ENCODE measurements at places on chromosomes 12 and 14.

DNA sequence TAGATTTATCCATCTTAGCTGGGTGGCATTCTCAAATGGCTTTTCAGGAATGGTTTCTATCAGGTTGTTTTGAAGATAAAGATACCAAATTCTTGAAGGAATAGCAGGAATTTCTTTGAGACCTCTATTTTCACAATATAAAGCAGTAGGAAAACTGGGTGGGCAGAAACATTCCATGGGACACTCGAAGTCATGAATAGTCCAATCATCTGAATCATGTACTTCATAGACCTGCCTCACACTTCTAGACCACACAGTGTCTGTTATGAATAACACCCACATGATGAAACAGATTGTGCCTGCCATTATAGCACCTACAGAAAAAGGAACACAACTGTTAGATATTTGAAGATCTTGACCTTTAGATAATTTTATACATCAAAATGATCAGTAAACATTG, 1.8 kb downstream of the KERA start:
- DNase-seq: no peak

- no peak for DNase-seq
These were observed 281.8 kb downstream of the KSR2 start for GRCh38 chr12:117686911-117687377.

DNA sequence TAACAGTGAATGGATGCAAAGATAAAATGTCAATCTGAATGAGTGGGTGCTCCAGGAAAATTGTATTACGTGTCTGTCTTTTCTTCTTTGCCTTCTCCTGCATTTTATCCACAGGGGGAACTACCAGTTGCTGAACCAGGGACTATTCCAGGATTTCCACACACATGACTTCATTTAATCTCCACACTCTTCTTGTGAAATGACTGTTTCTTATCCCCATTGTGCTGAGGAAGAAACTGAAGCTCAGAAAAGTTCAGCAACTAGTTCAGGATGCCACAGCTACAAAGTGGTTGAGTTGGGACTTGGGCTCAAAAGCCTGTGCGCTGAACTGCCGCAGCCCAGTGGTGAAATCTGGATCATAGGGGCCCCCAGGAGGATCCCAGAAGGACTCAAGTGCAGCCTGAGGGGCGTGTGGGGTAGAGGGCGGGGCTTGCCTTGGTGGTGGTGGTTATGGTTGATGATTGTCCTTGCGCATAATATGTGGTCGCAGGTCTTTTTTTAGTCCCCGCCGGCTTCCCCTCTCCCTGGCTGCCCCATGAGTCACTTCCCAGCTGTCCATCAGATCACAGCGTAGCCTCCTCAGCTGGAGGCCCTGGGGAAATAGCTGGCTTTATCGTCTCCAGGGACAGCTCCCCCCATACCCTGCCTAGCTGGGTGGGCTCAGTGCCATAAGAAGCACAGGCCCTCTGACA, 235.2 kb upstream of the CRY1 start:
- peak; percentile 94 for DNase-seq

GRCh38 chr12:26748741-26749431, 84.1 kb downstream of the ITPR2 start:
- DNase-seq: peak; percentile 38

DNA sequence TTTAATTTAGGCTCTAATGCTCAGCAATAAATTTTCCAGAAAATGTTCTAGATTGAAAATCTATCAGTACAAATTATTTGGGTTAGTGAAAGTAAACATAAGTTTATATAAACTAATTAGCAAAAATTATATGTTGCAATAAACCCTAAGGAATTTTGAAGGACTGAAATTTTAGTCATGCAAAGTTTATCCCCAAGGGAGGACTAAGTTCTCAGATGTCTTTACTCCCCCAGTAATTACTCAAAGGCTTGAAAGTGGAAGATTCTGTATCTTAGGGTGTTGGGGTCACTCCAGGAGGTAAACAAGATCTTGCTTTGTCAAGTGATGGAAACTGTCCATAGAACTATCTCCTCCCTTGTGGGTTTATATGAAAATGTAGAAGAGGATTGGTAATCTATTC, 183.7 kb downstream of the AKAP6 start:
- DNase-seq: no peak

- DNase-seq: no peak
These were observed 693.4 kb downstream of the VRK1 start for GRCh38 chr14:97490521-97491070.

DNA sequence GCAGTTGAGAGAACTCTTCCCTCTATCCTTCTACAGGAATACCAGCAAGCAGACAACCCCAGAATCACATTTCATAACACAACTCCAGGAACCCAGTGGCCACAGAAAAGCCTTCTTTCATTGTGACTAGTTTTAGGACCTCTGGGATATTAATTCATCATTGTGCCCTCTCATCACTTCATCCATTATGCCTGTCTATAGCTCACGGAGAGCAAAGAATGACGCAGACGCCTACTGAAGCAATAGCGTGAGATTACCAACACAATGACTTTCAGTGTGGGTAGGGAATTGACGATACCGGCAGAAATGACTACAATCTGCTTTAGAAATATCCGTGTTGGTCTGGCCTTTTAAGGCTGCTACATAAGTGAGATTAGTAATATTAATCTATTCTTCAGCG, 158.1 kb upstream of the FOXG1 start:
- DNase-seq: no peak

GRCh38 chr12:103583008-103583407, 4.1 kb upstream of the STAB2 start:
- DNase-seq: no peak

GRCh38 chr14:60757567-60758002, 23.0 kb downstream of the MNAT1 start:
- peak; percentile 50 for DNase-seq

GRCh38 chr14:39025810-39026627, 77.0 kb downstream of the SEC23A start:
- DNase-seq: peak; percentile 57

DNA sequence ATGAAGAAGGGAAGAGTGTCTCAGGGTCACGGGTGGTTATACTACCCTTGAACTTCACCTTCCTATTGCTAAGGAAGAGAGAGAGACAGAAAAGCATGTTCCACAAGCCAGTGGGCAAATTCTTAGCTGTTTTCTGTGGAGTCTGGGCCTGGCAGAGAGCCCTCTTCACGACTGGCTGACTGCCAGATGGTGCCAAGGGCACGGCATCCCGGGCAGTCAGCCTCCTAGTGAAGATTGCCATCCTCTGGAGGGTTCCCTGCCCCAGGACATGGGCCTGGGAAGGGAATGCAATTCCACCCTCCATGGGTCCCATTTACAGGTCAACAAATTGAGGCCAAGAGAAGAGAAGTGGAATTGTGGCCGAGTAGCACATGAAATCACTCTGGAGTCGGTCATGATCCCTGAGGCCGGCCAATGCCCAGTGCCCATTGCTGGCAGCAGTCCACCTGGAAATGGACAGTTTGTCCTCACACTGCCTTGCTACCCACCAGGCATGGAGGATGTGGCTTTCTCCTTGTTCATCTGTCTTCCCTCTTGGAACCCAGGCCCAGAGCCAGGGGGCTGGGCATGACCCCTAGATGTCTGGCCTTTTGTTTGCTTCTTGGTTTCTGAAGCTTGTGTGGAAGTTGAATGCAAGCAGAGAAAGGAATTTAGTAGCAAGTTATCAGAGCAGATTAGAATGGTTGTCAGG, 9.9 kb downstream of the TUNAR start:
- DNase-seq: no peak

- DNase-seq: no peak
These were observed 6.0 kb downstream of the SIX6 start for GRCh38 chr14:60514741-60515491.

- DNase-seq: no peak
These were observed 106.4 kb downstream of the SINHCAF start for GRCh38 chr12:31219521-31219920.

GRCh38 chr12:14611640-14612203, 44.0 kb upstream of the PLBD1 start:
- peak; percentile 82 for DNase-seq

DNA sequence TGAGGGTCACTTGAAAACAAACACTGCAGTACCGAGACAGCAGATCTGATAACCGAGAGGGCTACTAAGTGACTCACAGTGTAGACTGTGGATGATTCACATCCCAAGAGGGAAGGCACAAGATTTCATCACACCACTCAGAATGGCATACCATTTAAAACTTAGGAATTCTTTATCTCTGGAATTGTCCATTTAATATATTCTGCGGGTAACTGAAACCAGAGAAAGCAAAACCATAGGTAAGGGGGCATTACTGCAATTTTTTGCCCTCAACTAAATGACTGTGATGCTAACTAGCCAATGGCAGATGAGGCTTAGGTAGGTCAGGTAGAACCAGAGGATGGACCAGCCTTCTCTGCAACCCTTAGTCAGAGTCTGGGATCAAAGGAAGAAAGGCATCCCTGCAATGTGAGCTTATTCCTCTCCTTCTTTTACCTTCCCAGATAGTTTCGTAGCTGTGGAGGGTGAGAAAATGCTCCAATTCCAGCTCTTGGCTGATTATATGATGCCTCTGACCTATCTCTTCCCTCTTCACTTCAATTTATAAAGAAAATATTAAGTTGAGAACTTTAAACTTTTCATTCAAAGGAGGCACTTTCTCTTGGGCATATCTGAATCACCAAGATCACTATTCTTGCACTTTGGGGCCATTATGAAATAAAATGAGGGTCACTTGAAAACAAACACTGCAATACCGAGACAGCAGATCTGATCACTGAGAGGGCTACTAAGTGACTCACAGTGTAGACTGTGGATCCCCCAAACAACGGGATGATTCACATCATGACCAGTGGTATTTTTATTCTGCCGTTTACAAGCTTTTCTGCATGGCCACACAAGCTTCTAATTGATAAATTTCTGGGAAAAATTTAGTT, 6.8 kb downstream of the ART4 start:
- no peak for DNase-seq

DNA sequence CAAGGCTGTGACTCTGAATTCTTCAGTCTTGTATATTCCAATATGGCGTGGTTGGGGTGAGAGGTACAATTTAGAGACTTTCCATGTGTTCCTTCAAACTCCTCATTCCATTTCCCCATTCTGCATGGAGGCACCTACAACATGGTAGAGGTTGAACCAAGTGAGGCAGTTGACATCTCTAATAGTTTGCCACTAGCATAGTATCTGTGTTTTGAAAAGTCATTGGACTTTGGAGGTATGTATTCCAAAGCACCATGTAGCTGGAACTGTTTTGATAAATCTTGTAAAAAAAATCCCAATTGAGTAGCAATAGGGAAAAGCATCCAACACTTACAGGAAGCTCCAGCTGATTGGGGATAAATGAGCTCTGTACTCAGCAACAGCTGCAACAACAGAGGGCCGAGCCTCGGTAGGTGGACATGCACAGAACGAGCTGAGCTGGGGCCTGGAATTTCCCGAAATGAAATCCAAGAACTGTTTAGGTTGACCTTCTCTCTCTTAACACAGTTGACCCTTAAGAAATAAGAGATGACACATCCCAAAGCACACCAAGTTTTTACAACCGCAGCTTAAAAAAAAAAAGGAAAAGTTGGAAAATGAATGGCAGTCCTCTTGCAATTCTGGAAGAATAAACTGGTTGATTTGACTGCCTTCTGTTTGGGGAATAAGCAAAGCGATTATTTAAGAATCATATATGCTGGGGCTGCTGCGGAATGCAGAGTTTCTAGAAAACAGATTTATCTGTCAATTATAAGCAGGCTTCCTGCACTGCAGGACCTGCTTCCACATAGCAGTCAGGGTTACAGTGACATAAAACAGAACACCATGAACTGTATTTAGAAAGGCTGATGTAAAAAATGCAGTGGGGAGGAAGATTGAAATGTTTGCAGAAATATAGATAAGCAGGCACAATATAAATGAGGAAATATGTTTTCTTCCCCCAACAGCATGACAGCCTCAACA, 194.6 kb upstream of the KRR1 start:
- no peak for DNase-seq

- no peak for DNase-seq
These were observed 96.7 kb downstream of the IRF2BPL start for GRCh38 chr14:76931631-76932402.

DNA sequence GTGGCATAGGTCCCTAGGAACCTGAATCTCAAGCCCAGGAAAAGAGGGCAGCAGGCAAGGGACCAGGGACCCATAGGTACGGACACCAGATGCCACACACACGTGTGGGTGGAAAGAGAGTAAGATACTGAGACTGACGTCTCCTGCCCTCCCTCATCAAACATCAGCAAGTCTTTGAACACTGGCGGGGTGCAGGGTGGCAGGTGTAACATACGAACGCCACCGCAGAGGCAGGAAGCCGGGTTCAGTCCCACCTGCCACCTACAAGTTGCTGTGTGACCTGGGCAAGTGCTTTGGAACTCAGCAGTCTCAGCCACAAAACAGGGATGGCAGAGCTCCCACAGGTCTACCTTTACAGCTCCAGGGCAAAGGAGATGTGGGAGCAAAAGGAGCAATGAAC, 11.1 kb downstream of the ACTN1 start:
- DNase-seq: no peak

GRCh38 chr14:102838501-102838900, 61.3 kb downstream of the TRAF3 start:
- DNase-seq: no peak

GRCh38 chr12:127024791-127025190, 1242.2 kb upstream of the TMEM132C start:
- no peak for DNase-seq

DNA sequence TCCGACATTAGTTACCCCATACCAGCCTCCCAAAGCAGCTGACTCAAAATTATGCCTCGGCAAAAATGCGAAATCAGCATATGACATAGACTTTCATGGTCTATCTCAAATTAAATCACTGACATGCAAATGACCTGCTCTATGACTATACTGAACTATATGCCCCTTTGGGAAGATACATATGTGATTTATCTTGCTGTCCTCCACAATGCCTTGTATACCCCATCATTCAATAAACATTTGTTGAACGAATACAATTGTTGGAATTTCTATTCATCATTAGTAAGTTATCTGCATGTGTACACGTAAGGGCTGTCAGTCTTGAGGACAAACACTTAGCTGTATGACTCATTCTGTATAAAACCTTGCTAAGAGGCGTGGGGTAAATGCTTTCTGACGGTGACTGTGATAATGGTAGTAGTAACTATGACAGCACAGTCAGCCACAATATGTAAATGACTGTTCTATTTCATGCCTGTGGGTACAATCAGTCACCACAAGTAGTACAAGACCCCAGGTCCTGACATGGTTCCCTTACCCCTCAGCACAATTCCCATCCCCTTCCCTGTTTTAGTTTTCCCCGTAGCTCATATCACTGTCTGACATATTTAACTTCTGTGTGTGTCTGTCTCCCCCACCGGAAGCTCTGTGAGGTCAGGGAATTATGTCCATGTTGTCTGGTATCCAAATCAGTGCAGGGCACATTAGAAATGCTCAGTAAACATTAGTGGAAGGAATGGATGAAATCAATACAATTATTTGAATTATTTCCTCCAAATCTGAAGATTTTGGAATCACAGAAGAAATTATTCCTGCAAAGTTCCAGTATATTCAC, 42.8 kb downstream of the STXBP6 start:
- DNase-seq: no peak

- peak; percentile 15 for DNase-seq
These were observed 7.2 kb downstream of the DTD2 start for GRCh38 chr14:31449971-31450610.

DNA sequence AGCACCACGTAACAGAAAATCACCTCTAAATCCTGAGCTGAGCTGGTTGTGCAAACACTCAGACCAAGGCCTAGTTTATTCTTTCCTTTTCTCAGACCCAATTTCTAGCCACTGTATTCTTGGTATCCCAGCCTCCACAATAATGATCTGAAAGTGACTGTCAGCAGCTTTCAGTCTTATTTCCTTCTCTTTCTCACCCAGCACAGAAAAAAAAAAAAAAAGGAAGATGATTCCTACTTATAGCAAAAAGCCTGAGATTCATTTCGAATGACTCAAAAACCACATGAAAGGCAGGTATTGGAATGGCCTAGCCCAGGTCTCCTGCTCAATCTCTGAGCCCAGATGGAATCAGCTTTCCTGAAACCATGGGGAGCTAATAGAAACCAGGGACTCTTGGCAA, 298.6 kb upstream of the PPFIA2 start:
- DNase-seq: peak; percentile 33
